ENCODE measurements at places on chromosomes 16 and 17.

GRCh38 chr17:79737046-79737921, 6.5 kb downstream of the ENPP7 start:
- DNase-seq, result no peak

DNA sequence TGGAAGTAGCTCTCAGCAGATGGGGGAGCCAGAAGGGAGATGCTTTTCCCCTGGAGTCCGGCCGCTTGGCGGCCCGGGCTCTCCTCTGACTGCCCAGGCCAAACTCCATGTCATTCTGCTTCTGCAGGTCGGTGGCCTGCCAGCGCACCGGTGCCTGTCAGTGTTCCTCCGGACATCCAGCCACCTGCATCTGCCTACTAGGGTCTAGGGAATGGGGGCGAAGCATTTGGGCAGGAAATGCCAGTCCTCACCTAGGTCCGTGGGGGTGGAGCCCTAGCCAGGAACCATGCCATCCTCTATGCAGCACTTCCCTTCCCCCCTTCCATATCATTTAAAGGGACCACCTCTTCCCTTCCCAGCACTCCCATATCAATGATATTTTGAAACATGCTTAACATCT, 34.2 kb downstream of the GJC1 start:
- no peak for DNase-seq

DNA sequence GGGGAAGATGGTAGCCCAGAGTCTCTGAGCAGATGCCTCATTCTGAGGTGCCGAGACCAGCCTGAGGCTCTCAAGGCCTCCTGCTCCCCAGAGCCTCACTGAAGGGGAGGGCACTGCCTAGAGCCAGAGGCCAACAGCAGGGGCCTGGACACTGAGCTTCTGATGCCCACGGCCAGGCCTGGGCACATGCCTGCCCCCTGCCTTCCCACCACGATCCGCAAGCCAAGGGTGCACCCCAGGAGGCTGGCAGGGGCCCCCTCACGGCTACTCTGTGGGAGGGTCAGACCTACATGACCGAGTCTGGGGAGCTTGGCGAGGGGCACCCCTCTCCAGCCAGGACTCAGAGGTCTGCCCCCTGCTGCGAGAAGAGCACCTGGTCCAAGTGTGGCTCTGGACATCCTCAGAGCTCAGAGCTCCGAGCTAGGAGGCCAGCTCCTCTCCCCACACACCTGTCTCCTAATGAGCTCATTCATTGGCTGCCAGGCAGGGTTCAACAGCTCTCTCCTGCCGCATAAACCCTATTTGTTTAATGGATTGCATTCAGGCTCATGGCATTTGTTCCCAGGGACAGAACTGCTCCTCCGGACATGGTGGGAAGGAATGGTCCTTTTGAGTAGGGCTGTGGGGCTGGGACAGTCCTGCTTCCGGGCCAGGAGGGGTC, 13.9 kb downstream of the OTOP3 start:
- no peak for DNase-seq

- no peak for DNase-seq
These were observed 13.9 kb downstream of the NUP93 start for GRCh38 chr16:56743840-56744239.

DNA sequence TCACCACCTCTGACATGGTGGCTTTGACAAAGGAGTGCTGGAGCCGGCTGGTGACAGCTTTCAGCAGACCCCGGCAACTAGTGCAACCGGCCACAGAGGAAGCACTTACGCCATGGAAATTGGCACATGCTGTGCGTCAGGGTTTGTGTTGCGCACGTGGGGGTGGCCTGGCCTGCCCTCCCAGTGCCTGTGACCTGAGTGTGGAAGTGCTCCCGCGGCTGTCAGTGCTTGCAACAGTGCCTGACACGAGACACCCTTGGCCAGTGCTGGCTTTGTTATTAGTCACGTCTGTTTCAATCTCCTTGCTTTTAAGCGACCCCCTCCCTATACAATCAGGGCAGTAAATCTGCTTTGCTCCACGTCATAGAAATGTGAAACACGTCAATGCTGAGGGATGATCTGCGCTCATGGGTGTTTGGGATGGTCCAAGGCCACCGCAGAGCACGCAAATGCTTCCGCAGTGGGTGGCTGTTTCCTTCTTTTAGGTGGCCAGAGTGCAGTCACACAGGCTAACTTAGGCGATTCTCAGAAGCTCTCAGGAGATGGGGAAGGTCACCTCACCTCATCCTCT, 64.3 kb downstream of the PGS1 start:
- DNase-seq, result no peak

DNA sequence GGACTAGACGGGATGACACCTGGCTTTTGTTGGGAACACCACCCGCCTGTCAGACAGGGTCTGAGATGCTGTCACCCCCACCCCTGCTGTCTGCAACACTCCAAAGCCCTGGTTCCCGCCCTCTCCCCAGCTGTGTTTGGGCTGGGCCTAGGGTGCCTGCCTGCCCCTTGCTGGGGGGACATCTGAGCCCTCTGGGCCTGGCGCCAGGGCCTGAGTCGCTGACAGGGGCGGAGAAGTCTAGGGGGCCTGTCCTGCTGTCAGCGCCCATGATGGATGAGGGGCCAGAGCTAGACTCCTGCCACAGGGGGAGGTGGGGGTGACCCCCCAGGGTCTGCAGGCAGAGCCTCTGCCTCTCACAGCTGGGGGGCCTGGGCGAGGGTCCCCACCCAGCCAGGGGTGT, 7.6 kb upstream of the PKMYT1 start:
- DNase-seq, result no peak

GRCh38 chr16:66382966-66383299, 16.4 kb downstream of the CDH5 start:
- no peak for DNase-seq

- no peak for DNase-seq
These were observed 33.6 kb downstream of the ELAC2 start for GRCh38 chr17:12983991-12984884.

DNA sequence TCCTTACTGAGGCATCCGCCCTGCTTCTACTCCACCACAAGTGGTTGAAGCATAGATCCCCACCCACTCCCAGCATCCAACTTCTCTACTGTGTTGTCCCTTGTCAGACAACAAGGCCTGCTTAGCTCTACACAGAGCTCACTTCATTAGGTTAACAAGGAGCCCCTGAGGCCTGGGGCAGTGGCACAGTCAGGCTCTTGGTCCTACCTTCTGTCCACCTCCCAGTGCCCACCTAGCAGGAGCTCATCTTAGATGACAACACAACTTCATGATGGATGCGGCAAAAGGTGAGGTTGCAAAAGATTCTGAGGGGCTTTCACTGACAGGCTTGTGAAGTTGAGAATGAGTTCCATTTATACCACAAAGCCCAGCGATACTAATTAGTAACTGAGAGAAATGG, 432.0 kb upstream of the CDH5 start:
- DNase-seq, result no peak

- no peak for DNase-seq
These were observed 255.6 kb upstream of the SDK2 start for GRCh38 chr17:73899839-73900238.

- no peak for DNase-seq
These were observed 69.2 kb upstream of the DOC2B start for GRCh38 chr17:250487-251300.

DNA sequence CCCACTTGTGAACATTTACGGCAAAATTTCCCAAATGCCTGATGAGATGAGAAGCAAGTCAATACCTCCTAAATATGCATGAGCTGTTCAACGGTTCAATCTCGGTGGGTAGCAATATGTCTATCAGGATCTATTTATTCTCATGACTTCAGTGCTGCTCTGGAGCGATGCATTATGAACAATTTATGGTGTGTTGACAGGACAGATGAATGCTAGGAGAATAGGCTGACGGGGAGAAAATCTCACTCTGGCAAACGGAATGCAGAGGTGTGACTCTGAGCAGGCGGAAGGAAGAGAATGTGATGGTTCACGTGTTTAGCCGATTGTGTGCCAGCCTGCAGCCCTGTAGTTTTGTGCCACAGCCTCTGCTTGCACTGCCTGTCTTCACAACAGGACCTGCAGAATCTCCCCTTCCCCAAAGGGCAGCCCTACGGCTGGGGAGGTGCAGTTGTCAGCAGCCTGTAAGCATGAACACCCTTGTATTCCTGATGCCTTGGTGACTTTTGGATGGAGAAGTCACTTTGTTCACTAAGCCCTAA, 345.2 kb downstream of the PHKB start:
- DNase-seq, result no peak

GRCh38 chr17:54900457-54901229, at the start of gene TOM1L1:
Gene TOM1L1 (plus strand): TSS chr17:54900852. CDS start chr17:54900866, 14 bp downstream.
- peak; percentile 59 for DNase-seq

- no peak for DNase-seq
These were observed 8.9 kb downstream of the PROCA1 start for GRCh38 chr17:28702752-28703150.

- DNase-seq, result no peak
These were observed 6.6 kb downstream of the NDEL1 start for GRCh38 chr17:8442310-8442709.

GRCh38 chr16:65546353-65546791, 424.5 kb upstream of the CDH11 start:
- DNase-seq, result no peak

DNA sequence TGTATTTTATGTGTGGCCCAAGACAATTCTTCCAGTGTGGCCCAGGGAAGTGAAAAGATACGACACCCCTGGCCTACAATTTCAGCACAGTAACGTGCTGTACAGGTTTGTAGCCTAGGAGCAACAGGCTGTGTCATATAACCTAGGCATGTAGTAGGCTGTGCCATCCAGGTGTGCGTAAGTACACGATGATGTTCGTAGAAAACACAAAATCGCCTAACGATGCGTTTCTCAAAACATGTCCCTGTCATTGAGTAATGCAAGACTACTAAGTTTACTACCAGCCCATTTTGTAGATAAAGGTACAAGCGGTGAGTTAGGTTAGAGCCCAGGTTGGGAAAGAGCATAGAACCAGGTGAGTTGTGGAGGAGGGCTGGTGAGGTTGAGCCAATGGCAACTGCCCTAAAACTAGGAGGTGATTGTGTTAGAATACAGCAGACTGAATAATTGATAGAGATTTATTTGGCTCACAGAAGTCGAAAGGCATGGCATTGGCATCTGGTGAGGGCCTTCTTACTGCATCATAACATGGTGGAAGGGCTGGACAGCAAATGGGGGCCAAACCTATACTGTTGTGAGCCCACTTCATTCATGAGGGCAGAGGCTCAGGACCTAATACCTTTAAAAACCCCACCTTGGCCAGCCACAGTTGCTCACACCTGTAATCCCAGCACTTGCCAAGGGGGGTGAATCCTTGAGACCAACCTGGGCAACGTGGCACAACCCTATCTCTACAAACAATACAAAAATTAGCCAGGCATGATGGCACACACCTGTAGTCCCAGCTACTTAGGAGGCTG, 4.2 kb downstream of the EIF1 start:
- DNase-seq, result no peak
